SIG-M5 (cell line): ENCODE measurements at places on chromosomes 2 and 18.

DNA sequence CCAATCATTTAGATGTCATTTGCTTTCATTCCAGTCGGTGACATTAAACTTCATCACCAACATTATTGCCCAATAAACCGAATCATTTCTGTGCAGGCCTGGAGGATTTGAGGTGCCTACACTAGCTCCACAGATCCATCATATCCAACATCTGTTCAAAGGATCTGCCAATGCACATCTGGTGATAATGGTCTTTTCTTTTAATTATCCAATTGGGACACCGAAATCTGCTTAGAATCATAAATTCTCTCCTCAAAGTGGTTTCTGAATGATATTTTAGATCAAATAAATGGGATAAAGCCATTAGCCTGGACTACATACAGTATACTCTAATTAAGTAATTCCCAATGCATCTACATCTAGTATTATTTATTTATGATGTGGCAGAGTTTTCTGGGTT lies 85.6 kb downstream of the ABCA12 start:
- no peak for DNase-seq

DNA sequence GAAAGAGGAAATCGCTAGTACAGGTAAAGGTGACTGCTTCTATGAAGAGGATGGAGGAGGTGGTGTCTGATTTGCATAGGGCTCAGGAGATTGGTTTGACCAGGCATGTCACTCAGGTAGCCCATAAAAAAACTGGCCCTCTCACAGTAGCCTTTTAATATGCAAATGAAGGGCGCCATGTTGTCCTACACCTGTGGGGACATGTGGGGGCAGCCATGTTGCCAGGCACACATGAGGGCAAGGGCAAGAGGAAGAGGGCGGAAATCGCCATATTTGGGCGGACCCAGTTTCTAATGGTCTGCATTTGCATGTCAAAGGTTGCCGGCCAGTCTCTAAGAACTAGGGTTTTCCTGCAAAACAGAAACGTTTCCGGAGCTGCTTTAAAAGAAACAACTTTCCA lies 1330.6 kb downstream of the DSC3 start:
- no peak for DNase-seq

- DNase-seq: no peak
Observed at GRCh38 chr2:167264380-167264779, 376.1 kb downstream of the XIRP2 start.

GRCh38 chr18:53947092-53947640 lies 277.3 kb downstream of the MBD2 start:
- no peak for DNase-seq

GRCh38 chr2:215811003-215811402 lies 202.3 kb downstream of the MREG start:
- no peak for DNase-seq

GRCh38 chr2:30960213-30960612 lies 153.0 kb upstream of the CAPN13 start:
- no peak for DNase-seq

DNA sequence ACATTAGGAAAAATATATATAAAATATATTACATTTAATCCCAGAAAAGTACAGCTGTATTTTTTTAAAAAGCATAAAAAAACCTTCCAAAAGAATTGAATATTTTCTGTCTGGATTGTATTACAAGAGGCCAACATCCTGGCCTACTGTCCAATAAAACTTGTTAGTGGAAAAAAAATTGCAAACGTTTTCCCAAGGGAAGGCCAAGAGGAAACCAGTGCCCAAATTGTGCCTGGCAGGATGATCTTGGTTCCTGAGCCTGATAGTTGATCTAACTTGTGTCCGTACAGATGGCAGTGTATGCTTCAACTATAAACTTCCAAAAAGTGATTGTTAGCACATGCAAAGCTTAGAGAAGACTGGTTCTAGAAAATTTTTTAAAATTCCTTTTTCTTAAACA lies 90.6 kb upstream of the LPIN2 start:
- no peak for DNase-seq

GRCh38 chr18:14015416-14015815 lies 100.1 kb upstream of the MC2R start:
- DNase-seq: no peak

GRCh38 chr18:4107049-4107467 lies 348.0 kb downstream of the DLGAP1 start:
- no peak for DNase-seq

- DNase-seq: no peak
Observed at GRCh38 chr2:153214337-153214736, 264.2 kb downstream of the RPRM start.

DNA sequence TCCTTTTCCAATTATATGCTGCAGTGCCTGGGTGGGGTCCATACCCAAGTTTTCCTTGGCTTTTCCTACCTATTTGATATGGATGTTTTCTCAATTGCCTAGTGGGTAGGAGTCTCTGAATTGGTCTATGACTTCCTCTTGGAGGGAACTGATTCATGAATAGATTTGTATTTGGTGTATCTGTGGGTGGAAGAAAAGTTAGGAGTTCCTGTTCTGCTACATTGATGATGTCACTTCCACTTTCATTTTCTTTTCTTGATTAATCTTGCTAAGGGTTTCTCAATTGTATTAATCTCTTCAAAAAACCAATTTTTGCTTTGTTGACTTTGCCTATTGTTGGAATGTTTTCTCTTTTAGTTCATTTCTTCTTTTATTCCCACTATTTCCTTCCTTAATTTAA lies 37.4 kb upstream of the SLC9A2 start:
- DNase-seq: no peak

DNA sequence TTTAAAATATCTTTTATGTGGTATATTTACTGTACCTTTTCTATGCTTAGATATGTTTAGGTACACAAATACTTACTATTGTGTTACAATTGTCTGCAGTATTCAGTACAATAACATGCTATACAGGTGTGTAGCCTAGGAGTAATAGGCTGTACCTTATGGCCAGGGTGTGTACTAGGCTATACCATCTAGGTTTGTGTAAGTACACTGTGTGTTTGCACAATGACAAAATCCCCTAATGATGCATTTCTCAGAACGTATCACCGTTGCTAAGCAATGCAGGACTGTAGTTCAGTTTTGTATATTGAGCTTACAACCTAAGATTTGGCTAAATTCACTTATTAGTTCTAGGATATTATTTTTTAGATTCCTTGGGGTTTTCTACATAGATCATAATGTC lies 332.3 kb upstream of the HS6ST1 start:
- DNase-seq: no peak

GRCh38 chr18:23207191-23207955 lies 72.1 kb downstream of the CABLES1 start:
- no peak for DNase-seq

DNA sequence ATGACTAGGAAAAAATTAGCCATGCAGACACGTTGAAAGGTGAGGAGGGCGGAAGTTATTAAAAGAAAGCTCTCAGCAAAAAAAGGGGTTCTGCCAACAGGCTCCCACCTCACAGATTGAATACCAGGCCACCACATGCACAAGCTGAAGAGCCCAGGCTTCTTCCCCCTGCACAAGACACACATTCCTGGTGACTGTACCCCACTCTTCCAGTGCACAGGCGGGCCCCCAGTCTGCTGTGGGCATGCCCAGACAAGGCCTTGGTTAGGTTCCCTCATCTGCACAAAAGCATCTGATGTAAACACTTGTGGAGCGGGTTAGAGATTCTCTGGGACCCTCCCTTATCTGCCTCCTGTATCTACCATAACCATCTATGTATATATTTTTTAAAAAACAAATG lies 81.7 kb downstream of the AGPS start:
- DNase-seq: no peak

- DNase-seq: no peak
Observed at GRCh38 chr2:31070339-31071125, 67.7 kb downstream of the GALNT14 start.

DNA sequence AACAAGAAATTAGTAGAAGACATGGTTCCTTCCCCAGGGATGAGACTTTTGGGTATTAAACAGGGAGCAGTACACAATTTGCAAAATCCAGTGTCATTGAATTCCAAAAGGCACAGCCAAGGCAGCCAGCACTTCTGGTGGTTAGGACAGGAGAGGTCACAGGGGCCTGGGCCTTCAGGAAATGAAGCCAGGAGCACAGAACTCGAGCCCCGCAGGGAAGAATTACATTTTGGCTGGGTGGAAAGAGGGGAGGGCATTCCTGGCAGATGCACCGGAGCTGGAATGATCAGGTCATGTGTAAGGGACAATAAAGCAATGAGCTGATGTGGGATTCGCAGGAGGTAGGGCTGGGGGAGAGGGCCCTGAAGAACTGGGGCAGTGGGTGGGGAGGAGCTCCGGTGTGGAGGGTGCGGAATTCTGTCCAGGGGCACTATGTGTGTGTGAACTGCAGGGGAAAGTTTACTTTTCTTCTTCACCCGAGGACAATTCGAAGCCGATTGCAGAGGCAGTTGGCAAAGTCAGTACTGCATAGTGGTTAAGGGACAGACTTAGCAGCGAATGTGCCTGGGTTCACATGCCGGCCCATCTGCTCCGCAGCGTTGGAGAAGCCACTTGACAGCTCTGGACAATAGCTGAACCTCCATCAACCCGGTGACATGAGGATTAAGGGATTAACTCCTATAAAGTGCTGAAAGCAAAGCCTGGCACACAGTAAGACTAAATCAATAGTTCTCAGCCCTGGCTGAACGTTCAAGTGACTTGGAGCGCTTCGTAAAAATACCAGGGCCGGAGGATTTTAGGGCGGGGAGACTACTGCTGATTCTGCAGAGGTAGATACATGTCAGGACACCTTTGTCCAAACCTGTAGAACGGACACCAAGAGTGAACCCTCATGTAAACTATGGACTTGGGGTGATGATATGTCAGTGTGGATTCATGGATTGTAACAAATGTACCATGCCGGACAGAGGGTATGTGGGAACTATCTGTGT lies 36.4 kb downstream of the ALPK2 start:
- no peak for DNase-seq

DNA sequence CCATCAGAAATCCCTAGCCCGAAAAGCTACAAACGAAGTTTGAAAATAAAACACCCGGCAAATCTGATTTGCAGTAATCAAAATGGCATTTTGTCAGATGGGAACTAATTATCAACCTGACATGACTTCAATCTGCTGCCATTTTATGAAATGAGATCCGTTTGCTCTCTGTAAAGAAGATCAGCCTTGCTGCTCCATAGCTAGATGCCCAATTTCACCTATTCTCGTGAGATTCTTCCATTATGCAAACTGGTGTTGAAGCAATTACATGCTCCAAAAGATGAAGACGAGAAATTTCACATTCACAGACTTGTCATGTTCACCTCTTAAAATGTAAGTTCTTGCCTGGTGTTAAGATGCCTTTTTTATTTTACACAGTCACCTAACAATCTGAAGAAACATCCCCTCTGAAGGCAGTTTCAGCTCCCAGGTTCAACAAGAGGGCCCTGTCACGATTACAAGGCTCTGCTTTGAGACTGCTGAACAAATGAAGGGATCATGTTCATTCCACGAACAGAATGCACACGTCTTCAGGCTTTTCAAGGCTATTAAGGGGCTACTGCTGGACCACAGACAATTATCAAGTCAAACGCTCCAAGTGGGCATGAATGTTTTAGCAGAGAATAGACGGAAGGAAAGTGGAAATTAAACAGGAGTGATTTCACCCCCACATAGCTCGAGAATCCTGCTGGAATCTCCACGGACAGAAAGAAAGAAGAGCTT lies 172.6 kb upstream of the PID1 start:
- no peak for DNase-seq

- no peak for DNase-seq
Observed at GRCh38 chr2:21404137-21404536, 280.4 kb downstream of the TDRD15 start.

DNA sequence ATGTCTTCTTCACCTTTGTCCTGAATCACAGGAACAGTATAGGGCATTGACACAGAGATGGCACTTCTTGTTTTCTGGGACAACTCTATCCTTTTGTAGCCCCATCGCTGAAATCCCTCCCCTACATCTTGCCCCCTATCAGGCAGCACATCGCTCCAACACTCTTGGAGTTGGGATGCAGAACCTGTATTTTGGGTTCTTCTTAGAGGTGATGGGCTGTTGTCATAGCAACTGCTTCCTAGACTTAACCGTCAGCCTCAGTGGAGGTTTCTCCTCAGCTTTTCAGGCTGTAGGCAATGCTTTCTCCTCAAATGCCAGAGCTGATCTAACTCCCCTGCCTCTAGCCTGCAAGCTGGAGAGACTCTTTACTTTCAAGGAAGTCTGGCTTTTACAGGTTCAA lies 99.9 kb upstream of the SPRED2 start:
- no peak for DNase-seq

DNA sequence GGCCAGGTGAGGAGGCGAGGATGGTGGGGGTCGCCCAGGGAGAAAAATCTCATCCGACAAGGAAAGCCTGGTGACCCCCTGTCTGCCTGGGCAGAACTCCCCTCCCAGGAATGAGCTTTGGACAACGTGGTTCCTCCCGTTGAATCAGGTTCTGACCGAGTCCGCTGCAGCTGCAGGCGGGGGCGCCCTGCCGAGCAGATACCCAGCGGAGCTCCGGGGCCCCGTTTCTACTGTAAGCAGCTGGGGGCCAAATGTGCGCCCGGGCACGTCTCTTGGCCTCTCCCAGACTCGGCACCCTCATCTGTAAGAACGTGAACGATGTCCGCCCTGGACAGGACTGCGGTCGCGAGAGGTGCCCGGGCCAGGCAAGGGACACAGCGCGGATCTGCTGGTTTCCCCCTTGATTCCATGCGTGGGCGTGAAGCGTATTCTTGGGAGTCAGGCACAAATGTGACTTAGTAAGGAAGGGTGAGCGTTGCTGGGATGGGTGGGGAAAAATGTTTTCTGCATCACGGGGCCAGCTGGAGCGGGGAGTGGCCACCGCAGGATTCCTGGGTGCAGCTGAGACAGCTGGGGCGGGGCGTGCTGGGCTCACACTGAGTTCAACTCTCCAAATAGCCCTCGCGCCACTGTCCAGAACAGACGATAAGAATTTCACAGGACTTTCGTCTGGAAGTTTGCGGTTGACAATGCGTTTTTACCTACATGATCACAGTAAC lies 20.2 kb upstream of the TUBB6 start:
- DNase-seq: no peak

GRCh38 chr2:25304321-25304720 lies 37.4 kb downstream of the DNMT3A start:
- no peak for DNase-seq

DNA sequence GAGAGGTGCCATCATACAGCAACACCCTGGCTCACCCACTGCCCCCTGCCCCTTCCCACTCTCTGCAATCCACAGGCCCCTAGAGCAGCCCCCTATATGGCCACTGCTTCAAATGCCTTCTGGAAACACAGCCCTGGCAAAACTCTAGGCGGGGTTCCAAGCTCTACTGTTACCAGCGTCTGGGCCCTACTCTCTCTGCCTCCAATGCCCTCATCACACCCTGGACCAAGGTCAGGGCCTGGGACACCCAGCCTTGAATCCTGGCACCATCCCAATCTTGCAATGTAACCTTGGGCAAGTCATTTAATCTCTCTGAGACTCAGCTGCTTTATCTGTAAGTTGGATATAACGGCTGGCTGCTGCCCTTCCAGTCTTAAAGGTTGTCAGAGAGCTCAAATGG lies 39.2 kb upstream of the LOXHD1 start:
- no peak for DNase-seq

DNA sequence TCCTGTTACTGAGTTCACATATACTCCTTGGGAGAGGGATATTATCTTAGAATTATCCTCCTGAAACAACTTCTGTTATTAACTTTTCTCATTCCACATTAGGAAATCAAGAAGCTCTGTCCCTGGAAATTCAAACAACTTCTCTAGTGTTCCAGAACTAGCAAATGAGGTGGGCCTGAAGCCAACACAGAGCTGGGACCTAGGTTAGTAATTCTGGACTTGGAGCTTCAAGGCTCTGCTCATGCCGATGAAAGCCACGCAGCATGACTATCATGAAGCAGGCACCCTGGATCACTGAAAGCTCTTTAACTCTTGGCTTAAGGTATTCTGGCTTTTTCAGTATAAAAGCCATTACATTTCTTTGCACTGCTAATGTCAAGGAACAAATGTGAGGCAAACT lies 242.7 kb downstream of the TGIF1 start:
- no peak for DNase-seq
